Sciatic nerve (tissue), 2 donors: ENCODE measurements at places on chromosomes 3 and 15.

DNA sequence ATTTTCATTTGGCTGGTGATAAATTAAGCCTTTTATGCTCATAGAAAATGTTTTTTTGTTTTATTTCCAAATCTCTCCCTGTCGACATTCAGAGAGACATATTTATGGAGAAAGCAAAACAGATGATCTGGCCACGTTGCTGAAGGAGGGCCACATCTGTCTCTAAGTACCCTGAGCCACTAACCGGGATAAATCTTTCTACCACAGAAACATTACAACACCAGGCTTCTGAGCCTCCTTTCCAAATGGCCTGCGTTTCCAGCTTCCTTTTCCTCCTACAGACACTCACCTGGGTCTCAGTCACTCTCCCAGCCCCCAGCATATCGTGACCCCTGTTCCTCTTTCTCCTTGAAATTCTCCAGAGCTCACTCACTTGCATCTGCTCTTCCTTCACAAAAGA, 161.0 kb downstream of the ARRDC4 start:
- no peak for DNase-seq

GRCh38 chr3:177807150-177807875, 610.0 kb upstream of the TBL1XR1 start:
- no peak for DNase-seq

GRCh38 chr3:170055209-170055608, 17.4 kb downstream of the GPR160 start:
- no peak for DNase-seq

DNA sequence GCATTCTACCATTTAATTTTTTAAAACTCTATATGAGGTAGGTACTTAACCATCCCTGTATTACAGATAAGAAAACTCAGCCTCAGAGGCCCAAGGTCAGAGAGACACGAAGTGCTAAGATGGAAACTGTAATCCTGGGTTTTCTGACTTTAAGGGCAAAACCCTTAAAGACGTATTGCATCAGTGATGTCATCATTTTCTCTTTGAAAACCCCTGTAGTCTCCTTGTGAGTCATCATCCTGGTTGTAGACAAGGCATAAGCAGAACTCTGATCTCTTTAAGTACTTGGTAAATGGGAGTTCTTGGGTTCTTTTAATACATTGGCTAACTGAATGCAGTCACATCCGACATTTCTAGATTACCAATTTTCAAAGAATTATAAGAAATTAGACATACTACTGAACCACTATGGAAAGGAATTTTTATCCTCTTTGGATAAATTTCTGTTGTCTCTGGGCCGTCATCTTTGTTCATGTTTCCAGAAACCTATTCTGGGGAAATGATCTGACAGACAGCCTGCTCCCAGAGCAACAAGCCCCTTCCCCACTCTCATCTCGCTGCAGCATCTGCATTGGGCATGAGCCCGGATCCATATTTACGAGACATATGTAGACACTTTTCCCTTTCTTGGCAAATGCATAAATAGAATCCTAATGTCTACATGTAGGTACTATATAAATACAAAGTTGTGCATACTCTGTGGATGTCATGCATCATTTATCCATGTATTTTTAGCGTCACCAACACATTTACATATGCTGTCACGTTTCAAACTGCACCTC, 48.7 kb upstream of the MDFIC2 start:
- DNase-seq, result no peak

DNA sequence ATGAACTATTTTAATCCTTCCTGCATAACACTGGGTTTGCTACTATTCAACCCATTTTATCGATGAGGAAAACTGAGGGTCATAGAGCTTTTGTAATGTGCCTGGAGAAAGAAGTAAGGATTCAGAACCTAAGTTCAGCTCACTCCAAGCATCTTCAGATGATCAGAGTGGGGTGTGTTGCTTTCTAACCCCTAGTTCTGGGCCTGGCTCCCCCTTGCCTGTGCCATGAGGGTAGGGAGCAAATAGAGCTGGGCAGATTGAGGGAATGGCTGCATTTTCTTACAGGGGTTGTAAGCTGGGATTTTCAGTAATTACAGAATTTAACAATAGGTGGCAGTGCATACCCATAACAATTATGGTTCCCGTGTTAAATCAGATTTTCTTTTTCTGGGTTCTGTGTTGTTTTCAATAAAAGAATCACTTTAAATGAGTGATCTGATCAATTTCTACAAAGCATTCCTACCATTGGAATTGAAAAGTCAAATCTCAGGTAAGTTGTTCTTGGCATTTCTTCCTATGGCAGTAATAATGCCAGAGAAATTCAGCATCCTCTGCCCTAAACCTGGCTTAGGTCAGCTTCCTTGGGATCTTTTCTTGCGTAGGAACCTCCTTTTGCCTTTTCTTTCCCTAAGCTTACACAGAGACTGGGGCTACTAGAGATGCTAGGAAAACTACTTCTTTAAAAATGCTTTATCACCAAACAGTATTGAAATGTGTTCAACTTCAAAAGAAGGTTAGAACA, 103.8 kb upstream of the IL12A start:
- DNase-seq, result no peak

GRCh38 chr3:65313666-65314065, 625.9 kb upstream of the ADAMTS9 start:
- no peak for DNase-seq

- DNase-seq, result no peak
These were observed 26.2 kb downstream of the ATP13A3 start for GRCh38 chr3:194460566-194460965.

DNA sequence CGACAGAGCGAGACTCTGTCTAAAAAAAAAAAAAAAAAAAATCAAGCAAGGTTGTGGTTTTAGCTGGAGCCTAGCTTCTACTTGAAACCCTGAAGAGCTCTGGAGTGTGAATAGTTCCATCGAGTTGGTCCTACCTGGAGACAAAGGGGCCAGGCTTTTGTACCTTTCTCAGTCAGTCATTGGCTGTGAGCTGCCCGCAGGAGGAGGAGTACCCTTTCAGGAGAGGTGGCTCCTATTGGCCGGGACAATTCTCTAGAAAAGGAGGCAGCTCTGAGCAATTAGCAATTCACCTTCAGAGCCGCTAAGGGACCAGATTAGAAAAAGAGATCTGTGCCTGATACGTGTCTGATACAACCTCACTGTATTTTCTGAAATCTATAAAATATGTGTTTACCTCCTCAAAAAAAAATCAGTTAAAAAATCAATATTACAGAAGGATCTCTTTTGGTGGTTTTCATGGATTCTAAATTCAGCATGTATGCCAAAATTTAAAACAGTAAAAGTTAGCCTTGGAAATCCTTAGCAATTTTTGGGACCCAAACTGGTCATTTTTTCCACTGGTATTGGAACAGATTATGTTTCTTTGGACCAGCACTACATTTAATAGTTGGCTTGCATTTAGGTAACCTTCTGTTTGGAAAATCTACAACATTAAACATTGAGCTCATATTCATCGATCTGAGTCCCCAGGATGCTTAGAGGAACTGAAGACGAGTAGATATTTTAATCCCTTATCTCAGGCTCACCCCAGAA, 29.7 kb upstream of the PDCD6IP start:
- no peak for DNase-seq

DNA sequence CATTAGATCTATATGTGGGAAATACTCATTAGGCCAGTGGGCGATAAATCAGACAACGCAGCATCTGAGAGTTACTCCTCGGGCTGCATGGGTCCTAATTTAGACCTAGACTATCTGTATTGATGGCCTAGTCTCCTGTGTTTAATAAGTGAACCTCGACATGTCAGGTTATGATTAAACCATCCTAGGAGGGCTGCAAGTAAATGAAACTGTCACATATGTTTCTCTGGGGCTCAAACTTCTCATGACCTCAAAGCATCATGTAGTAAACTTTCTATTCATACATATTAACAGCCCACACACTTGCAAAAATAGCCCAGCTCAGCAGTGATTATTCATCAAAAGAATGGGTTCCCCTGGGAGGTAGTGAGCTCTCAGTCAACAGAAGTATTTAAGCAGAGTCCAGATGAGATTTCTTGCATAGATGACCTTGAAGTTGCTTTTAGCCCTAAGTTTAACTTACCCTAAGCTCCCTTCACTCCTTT, 51.6 kb downstream of the RAB11A start:
- no peak for DNase-seq

DNA sequence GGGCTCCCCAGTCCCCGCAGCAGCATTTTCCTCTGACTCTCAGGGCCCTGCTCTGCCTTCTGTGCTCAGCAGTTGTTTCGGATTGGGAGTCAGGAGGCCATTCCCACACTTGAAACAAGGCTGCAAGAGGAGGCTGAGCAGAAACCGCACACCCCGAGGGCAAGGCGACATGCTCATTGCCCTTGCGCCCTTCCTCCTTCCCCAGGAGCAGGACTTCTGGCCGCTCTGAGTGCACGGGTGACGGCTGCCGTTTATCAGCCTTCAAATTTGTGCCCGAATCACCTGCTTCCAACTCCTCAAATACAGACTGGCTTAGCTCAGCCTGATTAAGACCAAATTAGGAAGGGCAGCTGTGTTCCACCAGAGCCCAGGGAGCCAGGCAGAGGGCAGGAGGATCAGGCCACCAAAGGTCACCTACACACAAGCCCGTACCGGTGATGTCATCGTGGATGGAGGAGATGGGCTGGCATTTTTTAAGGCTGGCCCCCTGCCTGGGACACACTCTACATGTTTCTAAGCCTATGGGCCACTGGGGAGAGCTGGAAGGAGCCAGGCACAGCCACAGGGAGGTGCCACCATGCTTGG, 38.1 kb downstream of the TM2D3 start:
- DNase-seq, result no peak

- no peak for DNase-seq
These were observed 665 bp downstream of the PIGB start for GRCh38 chr15:55319537-55320237.

DNA sequence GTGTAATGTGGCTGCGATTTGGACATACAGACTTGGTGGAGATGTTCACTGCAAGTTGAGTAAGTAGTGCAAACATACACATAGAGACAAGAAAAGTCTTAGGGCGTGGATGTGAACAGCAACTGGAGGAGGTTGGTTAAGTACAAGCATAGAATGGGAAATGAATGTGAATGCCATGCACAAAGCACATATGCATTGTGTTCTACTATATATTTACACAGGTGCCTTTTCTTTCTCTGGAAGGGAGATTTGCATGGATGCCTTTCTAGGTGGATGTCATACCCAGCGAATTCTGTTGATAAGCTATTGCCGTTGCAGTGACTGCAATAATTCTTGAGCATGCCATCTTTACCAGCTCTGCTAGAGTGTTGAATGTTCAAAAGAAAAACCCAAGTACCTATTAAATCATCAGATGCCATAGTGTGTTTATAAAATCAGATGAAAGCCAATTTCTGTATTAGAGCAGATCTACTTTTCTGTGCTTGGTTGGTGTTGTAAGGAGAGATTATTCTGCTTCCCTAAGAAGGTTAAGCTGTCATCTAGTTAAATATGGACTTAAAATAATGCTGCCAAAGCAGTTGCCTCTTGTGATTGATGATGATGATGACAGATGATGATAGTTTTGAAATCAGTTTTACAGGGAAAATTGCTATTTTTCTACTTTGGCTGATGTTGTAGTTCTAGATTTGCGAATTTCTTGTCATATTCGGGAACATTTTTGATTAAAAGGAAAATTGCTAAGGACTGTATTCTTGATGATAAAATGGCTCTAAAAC, 148.4 kb downstream of the CNTN4 start:
- DNase-seq, result no peak

DNA sequence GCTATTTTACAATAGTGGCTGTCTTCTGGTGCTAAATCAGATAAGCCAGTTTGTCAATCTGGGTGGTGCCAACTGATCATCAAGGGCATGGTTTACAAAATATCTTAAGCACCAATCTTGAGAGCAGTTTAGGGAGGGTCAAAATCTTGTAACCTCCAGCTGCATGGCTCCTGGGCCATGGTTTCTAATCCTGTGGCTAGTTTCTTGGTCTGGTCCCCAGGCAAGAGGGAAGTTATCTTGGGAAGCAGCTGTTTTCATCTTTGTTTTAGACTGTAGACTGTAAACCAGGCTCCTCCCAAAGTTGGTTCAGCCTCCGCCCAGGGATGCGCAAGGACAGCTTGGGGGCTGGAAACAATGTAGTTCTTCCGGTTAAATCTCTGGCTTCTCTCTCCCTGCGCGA, 166.8 kb downstream of the IL1RAP start:
- no peak for DNase-seq

GRCh38 chr3:24258727-24259600, 235.7 kb downstream of the THRB start:
- DNase-seq, result no peak

DNA sequence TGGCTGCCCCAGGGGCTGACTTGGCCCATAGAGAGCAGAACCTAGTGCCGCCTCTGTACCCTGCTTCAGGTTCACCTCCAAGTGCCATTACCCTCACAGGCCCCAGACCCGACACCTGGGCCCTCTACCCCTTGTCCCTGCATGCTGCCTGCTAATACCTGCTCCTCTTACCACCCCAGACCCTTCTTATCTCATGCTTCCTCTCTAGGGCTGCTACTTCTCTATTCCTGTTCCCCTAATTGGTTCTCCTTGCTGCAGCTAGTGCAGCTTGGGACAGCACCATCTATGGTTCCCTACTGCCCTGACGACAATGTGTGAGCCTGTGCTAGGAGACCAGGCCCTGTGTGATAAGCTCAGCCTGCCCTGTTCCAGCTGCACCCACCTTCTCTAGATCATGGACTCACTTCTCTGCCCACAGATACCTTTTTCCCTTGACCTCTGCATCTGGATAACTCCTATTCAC, 15.3 kb downstream of the HDAC11 start:
- DNase-seq, result no peak

GRCh38 chr15:71325481-71325880, 210.2 kb downstream of the THSD4 start:
- DNase-seq, result no peak

DNA sequence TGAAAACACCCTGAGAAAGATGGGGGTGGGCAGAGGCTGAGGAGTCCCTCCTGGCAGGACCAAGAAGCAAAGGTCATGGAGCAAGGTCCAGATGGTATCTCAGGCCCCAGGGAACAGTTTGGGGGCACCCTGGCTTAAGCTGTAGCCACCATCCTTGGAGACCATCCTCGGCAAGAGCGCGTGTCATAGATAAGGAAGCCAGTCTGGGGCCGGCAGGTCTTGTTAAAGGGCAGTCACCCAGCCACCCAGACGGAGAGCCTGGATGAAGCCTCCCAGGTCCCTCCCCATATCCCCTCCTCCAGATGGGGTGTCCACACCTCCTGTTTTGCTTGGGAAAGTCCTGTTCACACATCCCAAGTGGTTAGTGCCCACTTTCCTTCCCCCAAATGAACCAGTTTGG, 191.1 kb downstream of the KLF13 start:
- DNase-seq, result no peak

- DNase-seq, result no peak
These were observed 72.7 kb upstream of the HACD2 start for GRCh38 chr3:123657568-123657967.

DNA sequence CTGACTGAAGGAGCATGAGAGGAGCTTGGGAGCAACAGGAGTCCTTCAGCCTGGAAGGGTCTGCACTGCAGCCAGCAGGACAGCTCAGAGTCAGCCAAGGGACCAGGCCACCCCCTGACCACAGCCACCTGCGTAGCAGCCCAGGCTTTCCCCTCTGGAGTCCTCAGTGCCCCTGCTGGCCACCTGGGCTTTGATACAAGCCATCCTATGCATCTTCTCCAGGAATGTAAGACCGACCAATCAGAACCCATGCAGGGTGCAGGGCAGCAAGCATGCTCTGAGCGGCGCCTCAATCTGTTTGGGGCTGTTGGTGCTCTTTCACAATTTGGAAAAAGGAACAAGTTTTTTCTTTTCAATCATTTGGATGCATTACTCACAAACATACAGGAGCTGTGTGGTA, 52.0 kb downstream of the DZIP1L start:
- no peak for DNase-seq

GRCh38 chr3:145266368-145266767, 894.6 kb downstream of the PLOD2 start:
- no peak for DNase-seq
